ENCODE measurements at places on chromosomes 3 and 15.

- peak; percentile 55 for DNase-seq
These were observed 45.8 kb upstream of the SH3BP5 start for GRCh38 chr3:15377961-15378791.

DNA sequence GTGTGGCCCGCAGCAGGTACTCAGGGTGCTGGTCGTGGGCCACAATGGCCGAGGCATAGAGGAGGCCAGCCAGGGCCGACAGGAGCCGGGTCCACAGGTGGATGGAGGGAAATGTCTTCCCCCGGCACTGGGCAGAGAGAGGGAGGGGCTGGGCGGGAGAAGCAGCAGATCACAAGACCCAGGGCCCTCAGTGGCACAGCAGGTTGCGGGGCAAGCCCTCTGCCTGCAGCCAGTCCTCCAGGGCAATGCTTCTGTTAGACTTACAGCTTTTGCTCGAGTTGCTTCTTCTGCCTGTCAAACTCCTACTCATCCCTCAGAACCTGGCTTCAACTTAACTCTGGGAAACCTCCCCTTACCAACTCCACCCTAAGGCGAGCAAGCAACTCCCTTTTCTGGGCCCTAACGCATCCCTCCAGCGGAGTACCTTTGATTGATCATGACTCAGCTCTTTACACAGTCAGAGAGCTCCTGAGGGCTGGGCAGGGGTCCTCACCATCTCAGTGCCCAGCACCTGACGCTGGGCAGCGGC, 16.0 kb downstream of the TMEM44 start:
- DNase-seq = no peak

DNA sequence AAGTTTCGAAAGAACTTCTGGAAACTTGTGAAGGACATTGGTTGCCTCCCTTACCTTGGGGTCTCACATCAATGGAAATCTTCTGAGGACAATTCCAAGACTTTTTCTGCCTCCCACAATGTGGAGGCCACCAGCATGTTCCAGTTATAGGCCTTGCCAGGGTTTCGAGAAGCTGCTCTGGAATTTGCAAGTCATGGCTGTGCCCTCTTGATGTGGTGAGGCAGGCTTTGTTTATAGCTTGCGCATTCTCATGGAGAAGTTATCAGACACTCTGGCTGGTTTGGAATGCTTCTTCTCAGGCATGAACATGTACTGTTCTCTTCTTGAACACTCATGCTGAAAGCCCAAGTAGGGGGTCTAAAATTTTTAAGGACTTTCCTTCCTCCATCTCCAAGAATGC, 4.1 kb downstream of the CXCR6 start:
- DNase-seq = no peak

- no peak for DNase-seq
These were observed 153.6 kb upstream of the ZNF717 start for GRCh38 chr3:75938921-75939320.

GRCh38 chr3:21792176-21792575, 41.2 kb upstream of the ZNF385D start:
- DNase-seq = no peak

- no peak for DNase-seq
These were observed 527 bp downstream of the CSNK1G1 start for GRCh38 chr15:64355348-64355943.

GRCh38 chr3:166877971-166878370, 502.1 kb downstream of the ZBBX start:
- DNase-seq = no peak
